ENCODE measurements at places on chromosomes 5 and 9.

DNA sequence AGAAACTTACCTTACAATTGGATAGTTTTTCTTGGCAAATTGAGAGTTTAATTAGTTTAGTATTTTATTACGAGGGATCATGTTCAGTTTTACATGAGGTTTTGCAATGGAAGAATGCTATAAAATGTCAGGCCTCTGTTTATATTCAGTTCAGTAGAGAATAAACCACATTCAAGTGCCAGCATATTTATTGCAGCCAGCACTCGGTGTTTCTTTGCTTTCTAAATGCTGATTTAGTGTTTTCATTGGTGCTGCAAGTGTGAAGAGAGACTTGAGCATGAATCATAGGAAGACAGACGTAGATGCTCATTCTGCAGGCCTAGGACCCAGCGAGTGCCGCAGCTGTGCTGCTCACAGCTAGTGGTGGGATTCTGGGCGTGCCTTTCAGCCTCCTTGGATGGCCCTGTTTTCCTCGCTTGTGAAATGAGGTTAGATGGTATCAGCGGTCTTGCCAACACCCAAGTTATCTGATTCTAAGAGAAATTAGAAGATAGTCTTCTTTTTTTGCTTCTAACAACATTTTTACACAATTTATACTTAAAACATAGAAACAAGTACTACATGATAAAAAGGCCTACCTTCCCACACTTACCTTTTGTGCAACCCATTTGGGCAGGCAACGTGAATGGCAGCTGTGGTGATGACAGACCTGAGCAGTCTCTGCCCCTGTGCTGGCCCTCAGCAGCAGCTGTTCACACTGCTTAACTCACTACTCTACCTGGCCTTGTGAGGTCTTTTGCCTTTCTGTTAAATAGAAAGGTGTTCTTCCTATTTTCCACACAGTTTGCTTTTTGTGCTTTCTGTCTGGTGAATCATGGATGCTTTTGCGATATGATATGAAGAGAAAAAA is 26.8 kb upstream of the TNFAIP8 start:
- DNase-seq, result no peak

GRCh38 chr9:70046274-70047070 is 2.8 kb downstream of the MAMDC2 start:
- DNase-seq, result no peak

DNA sequence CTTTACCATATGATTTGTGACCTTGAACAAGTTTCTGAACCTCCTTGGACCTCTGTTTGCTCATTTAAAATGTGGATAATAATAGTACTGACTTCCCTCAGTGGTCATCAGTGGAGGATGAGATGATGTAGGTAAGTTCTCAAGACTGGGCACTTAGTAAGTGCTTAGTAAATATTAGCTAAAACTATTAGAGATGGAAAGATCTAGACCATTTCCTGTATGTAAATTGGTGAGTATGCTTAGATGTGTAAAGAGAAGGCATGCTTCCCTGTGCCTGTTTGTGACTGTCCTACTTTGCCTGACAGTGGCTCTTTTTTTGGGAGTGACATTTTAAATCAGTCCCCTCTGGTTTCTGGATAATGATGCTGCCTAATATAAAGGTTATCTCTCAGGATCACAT is 288.1 kb downstream of the GABRB2 start:
- no peak for DNase-seq

GRCh38 chr5:145903113-145903512 is 30.3 kb upstream of the GRXCR2 start:
- no peak for DNase-seq

DNA sequence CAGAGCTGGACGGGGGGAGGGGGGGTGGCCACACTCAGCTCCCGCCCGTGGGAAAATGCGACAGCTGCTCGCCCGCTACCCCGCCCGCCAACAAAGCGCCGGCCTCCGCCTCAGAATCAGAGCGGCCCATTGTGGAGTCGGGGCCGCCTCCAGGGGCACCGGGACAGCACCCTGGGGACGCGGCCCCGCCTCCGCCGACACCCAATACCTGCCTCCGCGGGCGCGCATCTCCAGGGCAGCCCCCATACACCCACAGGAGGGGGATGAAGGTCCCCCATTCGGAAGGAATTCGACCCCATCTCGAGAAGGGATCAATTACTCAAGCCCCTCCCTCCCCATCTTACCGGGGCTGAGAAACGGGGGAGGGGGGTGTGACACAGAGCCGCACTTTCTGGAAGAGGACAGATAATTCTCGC is 1.3 kb downstream of the NOTCH1 start:
- DNase-seq, result peak; percentile 91

- DNase-seq, result no peak
Observed at GRCh38 chr9:105357937-105358336, 89.9 kb upstream of the FSD1L start.

DNA sequence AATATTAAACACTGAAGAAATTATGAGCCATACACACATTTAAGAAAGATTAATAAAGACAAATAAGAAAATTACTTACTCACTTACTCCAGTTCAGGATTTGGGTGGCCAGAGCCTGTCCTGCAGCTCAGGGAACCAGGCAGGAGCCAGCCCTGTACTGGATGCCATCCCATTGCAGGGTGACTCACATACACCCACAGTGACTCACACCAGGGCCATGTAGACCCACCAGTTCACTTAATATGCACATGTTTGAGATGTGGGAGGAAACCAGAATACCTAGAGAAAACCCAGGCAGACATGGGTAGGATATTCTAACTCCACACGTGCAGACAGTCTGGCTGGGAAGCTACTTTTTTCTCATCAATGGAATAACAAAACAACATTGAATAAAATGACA is 49.6 kb upstream of the ADRB2 start:
- DNase-seq, result no peak

GRCh38 chr5:51958473-51958872 is 575.2 kb downstream of the ISL1 start:
- no peak for DNase-seq

GRCh38 chr9:116986015-116986414 is 298.9 kb downstream of the TRIM32 start:
- DNase-seq, result no peak

GRCh38 chr5:132315529-132316067 is 21.4 kb downstream of the SLC22A4 start:
- DNase-seq, result no peak

DNA sequence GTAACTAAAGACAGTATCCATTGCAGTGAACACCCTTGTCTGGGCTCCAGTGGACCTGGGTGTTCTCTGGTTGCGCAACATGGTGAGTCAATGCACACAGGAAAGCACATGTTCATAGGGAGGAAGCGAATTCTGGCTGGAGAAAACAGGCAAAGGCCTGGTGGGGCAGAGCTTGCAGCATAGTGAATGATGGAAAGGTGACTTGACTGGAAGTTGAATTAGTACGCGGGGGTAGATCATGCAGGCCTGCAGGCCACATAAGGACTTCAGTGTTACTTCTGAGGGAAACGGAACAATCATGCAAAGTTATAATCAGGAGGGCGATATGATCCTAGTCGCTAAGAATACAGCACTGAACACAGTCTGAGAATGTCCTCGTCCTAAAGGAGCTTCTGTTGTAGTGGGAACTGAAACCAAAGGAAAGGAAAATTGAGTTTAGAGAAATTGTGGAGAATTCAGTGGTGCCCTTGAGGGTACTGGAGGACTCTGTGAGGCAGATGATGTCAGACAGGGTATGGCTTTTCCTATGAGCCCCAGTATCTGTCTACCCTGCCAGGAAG is 71.9 kb upstream of the RANBP3L start:
- no peak for DNase-seq

DNA sequence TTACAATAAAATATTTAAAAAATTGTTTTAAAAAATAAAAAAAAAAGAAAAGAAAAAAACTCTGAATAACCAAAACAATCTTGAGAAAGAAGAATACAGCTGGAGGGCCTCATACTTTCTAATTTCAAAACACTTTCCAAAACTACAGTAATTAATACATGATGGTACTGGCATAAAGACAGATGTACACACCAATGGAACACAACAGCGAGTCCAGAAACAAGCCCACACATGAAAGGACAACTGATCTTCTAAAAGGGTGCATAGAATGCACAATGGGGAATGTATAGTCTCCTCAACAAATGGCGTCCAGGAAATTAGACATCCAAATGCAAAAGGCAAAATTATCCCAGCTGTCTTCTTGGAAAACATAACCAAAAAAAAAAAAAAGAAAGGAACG is 99.6 kb downstream of the LURAP1L start:
- no peak for DNase-seq

DNA sequence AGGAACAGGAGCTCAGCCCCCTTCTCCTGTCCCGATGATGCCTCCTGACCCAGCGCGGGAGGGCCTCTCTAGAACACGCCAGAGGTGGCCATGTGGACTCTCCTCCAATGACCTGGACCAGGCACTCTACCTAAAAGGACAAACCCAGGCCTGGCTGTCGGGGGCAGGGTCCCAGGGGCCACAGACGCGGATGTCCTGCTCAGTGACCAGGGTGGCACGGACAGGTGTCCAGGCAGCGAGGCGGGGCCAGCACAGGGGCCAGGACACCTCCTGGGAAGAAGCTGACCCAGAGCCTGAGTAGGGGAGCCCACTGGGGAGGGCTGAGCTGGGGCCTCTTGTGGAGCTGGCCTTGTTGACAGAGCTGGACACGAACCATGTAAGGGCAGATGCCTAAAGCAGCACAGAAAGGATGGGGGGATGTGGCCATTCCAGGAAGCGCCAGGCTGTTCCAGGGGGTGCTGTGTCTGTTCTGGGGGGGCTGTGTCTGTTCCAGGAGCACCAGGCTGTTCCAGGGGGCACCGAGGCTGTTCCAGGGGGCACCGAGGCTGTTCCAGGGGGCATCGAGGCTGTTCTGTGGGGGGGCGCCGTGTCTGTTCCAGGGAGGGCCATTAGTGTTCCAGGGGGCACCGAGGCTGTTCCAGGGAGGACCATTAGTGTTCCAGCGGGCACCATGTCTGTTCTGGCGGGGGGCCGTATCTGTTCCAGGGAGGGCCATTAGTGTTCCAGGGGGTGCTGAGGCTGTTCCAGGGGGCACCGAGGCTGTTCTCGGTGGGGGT is 30.5 kb downstream of the EXD3 start:
- DNase-seq, result no peak

DNA sequence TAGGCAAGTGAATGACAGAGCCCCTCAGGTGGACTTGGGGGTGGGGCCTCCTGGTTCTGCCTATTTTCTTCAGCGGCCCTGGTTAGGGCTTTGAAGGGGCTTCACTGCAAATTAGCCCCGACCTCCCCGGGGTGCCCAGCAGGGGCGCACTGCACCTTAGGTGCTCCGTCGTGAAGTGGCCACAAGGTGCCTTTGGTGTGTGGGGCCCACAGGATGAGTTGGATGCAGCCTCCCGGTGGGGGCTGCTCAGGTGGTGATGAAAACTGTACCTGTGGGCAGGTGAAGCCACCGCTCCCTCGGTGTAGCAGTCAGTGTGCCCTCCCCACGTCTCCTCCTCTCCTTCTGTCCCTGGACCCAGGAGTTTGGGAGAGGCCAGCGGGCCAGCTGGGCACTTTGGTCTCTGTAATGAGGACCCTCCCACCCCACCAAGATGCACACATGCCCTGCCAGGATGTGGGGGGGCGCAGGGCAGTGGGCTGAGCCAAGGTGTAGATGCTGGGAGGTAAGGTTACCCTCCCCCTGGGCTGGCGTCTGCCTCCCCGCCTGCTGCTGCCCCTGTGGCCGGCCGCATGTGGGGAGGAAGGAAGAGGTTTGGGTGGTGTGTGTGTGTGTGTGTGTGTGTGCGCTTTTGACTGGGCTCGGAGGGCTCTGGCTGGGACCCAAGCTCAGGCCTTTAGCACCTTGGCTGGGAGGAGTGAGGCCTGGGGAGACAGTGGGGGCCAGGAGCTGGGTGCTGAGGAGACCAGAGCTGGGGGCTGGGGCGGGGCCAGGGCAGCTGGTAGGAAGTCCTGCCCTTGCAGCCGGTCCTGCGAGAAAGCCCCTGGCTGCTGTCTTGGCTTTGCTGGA is 55.6 kb downstream of the RXRA start:
- DNase-seq, result no peak

GRCh38 chr5:74648835-74649293 is 8.3 kb upstream of the ENC1 start:
- DNase-seq, result no peak

All from nucleus accumbens (tissue), 56 donors.